ENCODE measurements at places on chromosomes 2 and 18. TPM values are rescaled to one million over a fixed set of nuclear protein-coding genes. Genes with fewer than 3 reads are reported as not detected.

- no peak for DNase-seq
Observed at GRCh38 chr2:3254442-3254941, 123.1 kb downstream of the EIPR1 start.

Gene BOLL
- not detected for total RNA-seq

GRCh38 chr2:85772019-85772745 lies 18.4 kb downstream of the ATOH8 start:
- peak; percentile 92 for DNase-seq

- no peak for DNase-seq
Observed at GRCh38 chr2:191714925-191715324, 37.0 kb downstream of the NABP1 start.

DNA sequence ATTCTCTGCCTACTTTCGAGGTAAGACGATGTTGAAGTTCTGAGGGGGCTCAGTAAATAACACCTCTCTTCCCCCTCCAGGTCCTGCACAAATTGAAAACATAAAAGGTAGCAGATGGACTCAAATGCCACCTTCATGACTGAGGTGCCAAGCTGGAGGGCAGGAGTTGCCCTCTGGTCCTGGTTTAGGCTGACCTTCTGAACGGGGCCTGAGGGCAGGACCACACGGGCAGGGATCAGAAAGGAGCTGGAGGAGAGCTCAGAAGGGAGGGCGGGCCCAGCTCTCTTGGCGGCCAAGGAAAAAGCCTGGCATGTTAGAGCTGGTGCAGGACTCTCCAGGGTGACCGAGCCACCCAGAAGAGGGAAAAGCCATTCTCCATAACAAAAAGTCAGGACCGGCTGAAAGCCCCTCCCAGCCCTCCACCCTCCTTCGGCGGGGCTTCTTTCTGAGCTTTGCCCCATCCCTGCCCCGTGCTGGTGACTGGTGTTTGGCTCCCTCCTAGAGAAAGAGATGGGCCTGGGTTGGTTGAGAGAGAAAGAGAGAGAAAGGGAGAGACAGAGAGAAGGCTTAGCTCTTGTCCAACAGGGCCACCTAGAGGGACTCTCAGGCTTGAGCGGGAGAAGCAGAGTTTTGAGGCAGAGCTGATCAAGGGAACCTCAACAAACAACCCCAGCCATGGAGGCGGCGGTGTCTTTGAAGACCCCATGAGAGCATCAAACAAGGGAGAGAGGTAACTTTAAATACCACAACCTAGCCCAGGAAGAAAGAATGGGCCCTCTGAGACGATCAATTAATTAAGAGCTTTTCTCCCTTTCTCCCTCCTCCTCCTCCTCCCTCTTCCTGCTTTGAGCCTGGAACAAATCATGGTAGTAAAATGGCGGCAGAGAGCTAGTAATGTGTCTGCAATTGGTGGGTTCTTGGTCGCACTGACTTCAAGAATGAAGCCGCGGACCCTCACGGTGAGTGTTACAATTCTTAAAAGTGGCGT lies 50.8 kb downstream of the WIPF1 start:
- DNase-seq = no peak

Data from frontal cortex (tissue), 4 donors.